Upper lobe of left lung (tissue), 6 donors: ENCODE measurements at places on chromosomes 1 and 21. TPM values are rescaled to one million over a fixed set of nuclear protein-coding genes. Genes with fewer than 3 reads are reported as not detected.
A peak's percentile ranks its signal among the peaks of the same experiment; 100 is the strongest.

- DNase-seq, result peak; percentile 31
Observed at GRCh38 chr1:227885648-227886502, 61.9 kb downstream of the WNT9A start.

DNA sequence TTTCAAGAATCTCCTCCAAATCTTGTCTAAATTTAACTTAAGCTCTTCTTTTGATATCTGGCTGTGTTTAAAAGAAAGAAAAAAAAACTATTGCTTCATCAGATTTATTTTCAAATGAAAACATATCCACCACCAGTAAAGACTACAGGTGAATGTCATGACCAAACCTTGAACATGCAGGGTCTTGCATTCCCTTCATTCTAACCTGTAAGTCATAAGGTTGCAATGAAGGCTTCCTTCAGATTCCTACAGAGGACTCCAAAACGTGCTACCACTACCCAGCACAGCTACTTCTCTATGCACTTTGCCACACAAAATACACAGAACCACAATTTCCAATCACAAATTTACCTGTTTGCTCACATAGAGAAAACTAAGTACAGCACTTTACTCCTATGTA is 26.3 kb downstream of the FRRS1 start:
- no peak for DNase-seq

DNA sequence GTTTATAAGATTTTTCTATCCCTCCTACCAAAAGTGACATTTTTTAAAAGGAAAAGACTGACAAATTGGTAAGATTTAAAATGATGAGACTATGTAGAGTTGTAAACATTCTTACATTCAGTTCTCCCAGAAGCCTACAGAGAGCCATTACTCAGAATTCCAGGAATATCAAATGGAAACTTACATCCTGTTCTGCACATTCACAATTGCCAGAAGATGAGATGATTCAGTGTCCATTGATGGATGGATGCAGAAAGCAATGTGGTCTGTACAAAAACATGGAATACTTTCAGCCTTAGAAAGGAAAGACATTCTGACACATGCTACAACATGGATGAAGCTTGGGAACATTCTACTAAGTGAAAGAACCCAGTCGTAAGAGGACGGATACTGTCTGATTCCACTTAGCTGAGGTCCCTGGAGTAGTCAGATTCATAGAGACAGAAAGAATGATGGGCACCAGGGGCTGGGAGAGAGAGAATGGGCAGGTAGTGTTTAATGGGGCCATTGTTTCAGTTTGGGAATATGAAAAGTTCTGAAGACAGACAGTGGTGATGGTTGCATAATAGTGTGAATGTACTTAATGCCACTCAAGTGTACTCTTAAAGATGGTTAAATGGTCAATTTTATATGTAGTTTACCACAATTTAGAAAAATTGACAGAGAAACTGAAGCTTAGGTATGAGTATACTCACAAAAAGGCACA is 16.6 kb downstream of the MX1 start:
- DNase-seq, result no peak

DNA sequence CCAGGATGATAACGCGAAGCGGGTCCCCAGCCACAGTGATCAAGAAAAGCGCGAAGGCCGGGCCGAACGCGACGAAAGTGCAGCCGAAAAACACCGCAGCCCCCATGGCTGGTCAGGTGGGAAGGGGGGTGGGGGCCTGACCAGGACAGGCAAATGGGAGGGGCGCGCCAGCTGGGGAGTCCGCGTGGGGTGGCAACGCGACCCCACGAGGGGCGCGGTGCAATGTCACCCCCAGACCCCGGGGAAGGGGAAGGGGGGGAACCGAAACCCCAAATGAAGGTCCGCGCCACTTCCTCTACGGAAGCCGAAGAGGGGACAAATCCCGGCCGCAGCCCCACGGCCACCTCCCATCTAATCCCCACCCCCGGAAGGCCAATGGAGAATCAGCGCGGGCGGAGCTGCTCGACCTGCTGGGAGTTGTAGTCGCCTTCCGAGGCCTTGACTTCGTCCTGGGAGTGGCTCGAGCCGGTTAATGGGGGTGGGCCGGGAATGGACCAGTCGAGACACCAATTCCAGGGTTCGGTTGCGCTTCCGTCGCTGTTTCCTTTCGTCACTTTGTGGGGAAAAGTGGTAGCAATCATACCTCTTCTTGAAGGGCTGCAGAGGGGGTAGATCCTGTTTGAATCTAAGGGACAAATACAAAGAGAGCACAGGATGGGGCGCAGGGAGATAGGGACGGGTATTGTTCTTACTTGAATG is at the start of gene APH1A:
Gene APH1A, minus strand, starts transcription at position 312 of the 699 bp plus-strand sequence. Its CDS starts 206 bp downstream, at position 106.
- DNase-seq, result peak; percentile 98

- no peak for DNase-seq
Observed at GRCh38 chr1:233038581-233038980, 88.2 kb downstream of the NTPCR start.

- DNase-seq, result no peak
Observed at GRCh38 chr1:233907151-233907550, 2.7 kb downstream of the SLC35F3 start.

DNA sequence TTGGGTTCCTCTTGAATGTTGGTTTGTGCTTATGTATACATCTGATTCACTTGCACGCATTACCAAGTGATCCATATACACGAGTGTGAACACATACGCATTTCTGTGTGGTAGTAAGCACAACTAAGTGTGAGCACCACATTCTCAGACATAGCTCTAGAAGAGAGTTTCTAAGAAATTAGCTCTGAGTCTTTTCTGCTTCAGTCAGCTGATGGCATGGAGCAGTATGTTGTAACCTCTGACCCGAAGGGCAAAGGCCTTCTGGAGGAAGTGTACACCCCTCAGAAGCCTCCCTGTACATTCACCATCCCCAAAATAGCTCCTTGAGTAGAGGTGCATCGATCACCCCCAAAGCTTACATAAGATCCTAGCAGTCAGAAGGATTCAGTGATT is 183.7 kb downstream of the KIF26B start:
- DNase-seq, result no peak

DNA sequence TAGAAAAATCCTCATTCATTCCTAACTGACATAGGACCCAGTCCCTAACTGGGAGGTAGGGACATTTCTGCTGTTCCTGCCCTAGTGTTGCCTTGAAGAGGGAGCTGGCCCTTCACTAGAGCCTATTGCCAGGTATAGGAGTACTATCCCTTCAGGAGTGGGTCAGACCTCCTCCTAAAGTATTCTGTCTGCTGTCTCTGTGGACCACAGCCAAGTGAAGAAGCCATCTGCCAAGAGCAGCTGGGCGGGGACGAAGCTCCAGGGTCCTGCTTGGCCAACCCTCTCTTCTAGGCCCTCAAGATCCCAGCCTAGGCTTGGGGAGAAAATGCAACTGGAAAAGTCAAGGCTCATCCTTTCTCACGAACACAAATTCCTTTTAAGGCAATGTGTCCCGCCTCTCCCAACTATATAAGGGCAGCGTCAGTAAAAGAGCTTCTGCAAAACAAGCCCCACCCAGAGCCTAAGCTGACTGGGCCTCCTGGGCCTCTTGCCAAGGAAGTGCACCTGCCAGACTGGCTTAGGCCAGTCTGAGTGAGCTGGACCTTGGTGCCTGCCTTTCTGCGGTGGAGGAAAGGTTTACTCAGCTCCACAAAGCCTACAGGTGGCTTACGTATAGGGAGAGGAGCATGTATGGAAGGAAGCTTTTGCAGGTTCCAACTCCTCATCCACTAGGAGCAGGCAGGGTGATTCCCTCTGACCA is 638 bp upstream of the TUFT1 start:
- peak; percentile 92 for DNase-seq

- no peak for DNase-seq
Observed at GRCh38 chr1:214446772-214447556, 104.4 kb downstream of the PTPN14 start.

GRCh38 chr1:152495066-152495675 is 15.4 kb upstream of the LCE5A start:
- no peak for DNase-seq

- DNase-seq, result no peak
Observed at GRCh38 chr1:152756872-152757271, 953 bp upstream of the KPRP start.

- DNase-seq, result no peak
Observed at GRCh38 chr1:234603221-234604204, 6.5 kb downstream of the IRF2BP2 start.

GRCh38 chr1:218488986-218489385 is 143.8 kb downstream of the TGFB2 start:
- no peak for DNase-seq

DNA sequence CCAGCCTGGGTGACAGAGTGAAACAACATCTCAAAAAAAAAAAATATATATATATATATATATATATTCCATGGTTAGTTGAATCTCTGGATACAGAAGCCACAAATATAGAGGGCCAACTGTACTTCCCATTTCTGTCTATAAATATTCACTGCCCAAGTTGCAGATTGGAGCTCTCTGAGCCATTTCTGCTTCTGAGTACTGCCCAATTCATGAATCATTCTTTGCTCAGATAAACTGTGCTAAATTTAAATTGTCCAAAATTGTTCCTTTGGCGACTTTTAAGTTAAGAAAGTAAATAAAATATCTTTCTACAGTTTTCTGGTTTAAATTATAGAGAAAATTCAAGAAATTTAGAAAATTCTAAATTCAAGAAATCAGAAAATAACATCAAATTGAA is 23.2 kb upstream of the C1orf146 start:
- no peak for DNase-seq

DNA sequence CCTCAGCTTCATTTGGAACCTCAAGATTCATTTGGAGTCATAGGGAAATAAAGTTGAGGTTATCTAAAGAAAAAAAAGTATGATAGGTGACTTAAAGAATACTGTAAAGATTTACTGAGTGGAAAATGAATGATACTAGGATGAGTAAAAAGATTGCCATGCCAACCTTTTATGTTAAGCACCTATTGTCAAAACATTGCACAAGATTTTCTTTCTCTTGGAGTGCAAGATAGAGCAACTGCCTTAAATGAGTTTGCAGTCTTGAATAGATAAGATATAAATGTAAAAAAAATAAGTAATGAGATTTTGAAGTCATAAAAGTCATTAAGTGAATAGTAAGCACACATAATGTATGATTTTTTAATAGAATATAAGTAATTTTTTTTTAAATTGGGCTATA is 5.1 kb upstream of the ANGPTL1 start:
- no peak for DNase-seq

DNA sequence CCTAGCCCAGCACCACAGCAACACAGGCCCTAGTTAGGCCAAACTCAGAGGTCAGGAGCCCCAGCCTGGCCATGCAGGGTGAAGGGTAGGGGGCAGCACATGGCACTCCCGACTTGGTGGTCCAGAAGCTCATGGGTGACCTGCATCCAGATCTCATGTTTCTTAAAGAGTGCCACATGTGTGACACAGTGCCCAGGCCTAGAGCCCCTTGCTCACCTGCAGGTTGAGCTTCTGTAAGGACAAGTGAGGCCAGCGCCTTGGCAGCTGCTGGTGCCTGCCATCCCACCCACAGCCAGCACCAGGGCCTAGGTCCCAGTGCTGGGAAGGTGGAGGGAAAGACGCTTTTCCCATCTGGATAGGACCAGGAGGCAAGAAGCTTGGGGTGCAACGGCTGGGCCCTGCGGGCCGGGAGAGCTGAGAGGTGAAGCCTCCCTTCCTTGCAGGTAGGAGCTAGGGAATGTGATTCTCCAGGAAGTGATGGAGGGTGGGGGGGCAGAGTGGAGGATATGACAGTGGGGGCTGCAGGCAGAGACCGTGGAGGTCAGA is 6.5 kb downstream of the SHISA4 start:
- no peak for DNase-seq

GRCh38 chr1:193431265-193431977 is 245.0 kb upstream of the B3GALT2 start:
- DNase-seq, result no peak

DNA sequence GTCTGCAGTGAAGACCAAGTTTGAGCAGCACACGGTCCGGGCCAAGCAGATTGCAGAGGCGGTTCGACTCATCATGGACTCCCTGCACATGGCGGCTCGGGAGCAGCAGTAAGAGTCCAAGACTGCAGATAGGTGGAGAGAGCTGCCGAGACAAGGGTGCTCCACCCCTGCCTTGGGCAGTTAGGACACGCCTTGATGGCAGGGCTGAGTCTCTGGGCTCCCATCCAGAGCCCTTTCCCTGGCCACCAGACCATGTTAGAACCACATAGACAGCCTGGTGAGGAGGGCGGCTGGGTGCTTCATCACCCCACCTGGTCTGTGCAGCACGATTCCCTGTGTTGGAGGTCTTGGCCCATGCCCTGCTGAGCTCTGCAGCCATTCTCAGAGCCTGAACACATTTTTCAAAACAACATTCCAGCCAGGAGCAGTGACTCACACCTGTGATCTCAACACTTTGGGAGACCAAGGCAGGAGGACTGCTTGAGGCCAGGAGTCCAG is 17.3 kb upstream of the MIIP start:
- no peak for DNase-seq

GRCh38 chr1:162420120-162420519 is 8.2 kb upstream of the SH2D1B start:
- no peak for DNase-seq

DNA sequence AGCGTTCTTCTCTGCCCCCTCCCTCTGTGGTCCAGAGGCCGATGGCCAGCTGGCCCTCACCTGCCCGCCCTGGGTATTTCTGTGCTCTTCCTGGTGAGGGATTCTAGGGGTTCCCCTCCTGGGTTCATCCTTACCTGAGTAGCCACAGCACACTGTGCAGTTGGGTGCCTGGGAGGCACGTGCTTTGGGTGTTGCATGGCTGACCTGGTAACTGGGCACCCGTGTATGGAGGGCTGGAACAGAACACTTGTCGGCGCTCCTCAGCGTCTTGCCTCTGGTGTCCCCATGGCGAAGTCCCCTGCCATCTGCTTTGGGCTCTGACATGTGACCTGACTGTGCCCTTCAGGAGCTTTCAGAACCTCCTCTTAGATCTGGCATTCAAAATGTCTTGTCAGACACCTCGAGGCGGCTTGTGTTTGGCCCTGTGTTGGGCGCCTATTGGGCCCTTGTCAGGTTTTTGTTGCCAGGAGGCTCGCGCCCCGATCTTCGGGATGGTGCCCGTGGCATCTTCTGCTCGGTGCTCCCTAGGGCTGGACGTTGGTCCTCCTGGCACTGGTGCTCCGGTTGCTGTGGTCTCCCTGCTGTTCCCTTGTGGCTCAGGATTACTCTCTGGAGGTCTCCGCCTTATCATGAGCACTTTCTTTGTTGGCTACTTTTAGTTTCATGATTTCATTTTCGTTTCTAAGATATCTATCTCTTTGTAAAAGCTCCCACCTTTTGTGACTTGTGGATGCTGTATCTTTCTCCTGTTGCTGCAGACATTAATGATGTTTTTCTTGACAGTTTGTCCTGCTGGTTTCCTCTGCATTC is 28.5 kb downstream of the SKI start:
- peak; percentile 22 for DNase-seq

- no peak for DNase-seq
Observed at GRCh38 chr21:26389971-26390641, 183.0 kb downstream of the CYYR1 start.

GRCh38 chr1:45243476-45244343 is 37.3 kb upstream of the ZSWIM5 start:
- DNase-seq, result no peak

- no peak for DNase-seq
Observed at GRCh38 chr1:19815801-19816736, 986 bp upstream of the RNF186 start.

GRCh38 chr1:201072922-201073321 is 39.3 kb downstream of the CACNA1S start:
- no peak for DNase-seq

ADARB1 gene
- 42.9 TPM for total RNA-seq

PATJ gene
- total RNA-seq, result 48.0 TPM

IFI44 gene
- total RNA-seq, result 36.6 TPM

PEAR1 gene
- total RNA-seq, result 33.5 TPM

ALX3 gene
- total RNA-seq, result not detected

ACTA1 gene
- total RNA-seq, result not detected

PCSK9 gene
- total RNA-seq, result 63.9 TPM

FNDC10 gene
- total RNA-seq, result 13.6 TPM
